ENCODE measurements at places on chromosomes 7 and 10. TPM values are rescaled to one million over a fixed set of nuclear protein-coding genes. Genes with fewer than 3 reads are reported as not detected.

DNA sequence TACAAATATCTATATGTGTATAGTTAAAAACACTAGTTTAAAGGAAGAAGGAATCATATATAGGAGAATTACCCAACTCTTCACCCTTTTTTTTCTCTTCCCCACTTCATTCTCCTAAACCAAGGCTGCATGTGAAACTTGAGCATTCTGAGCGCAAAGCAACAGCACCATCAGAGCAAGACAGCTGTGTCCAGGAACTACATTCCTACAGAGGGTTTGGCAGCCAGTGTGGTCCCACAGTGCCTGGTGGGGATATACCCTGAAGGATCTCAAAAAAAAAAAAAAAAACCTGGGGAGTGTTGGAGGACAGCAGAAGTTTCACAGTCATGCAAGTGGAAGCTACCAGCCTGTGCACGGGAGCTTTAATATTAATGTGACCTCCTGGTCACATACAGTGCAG is 310.4 kb downstream of the CTNNA3 start:
- peaks cover 22% of the 10 kb centered on the region for H3K4me1 ChIP-seq
- DNase-seq, result no peak
- H3K4me3 ChIP-seq, result peak overlapping the region; percentile 69
- no peak overlapping the region for H3K27ac ChIP-seq
- H3K36me3 ChIP-seq, result no peaks in the 10 kb centered on the region

ITPRID1 gene
- total RNA-seq, result not detected

WDR11 gene
- 52.5 TPM for total RNA-seq

SMO gene
- total RNA-seq, result 104 TPM

DNA sequence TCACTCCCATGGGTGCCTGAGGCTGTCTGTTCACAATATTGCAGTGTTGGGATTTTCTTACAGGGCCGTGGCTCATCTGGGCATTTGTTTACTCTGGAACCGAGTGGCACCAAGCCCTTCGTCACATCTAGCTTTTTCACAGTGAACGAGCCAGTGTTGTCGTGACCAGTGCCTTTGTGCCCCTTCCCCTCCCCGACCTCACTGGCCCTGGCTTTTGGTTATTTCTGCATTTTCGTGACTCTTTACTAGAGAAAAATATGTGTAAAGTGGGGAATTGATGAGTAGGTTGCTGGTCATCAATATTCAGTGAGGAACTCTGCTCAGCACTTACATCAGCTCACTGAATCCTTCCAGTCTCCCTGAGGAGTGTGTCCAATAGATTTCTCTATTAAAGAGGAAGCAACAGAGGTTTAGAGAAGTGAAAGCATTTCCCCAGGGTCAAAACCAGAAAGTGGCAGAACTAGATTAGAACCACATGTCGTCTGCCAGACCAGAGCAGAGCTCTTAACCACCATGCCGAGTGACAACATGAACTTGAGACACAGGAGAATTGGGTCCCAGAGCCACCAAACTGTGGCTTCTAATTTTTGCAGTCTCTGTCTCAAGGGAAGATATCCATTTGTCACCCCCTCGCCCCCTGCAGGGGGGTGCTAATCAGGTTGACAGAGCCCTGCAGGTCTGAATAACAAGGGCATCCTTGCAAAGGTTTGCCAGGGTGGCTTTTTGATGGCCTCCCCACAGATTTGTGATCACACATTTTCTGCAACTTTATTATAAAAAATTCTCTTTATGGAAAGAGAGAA is 125.3 kb downstream of the CHN2 start:
- H3K27me3 ChIP-seq, result no peaks in the 10 kb centered on the region
- H3K4me1 ChIP-seq, result peaks cover 19% of the 10 kb centered on the region
- peak overlapping the region; percentile 58 for H3K27ac ChIP-seq
- no peak for DNase-seq

DNA sequence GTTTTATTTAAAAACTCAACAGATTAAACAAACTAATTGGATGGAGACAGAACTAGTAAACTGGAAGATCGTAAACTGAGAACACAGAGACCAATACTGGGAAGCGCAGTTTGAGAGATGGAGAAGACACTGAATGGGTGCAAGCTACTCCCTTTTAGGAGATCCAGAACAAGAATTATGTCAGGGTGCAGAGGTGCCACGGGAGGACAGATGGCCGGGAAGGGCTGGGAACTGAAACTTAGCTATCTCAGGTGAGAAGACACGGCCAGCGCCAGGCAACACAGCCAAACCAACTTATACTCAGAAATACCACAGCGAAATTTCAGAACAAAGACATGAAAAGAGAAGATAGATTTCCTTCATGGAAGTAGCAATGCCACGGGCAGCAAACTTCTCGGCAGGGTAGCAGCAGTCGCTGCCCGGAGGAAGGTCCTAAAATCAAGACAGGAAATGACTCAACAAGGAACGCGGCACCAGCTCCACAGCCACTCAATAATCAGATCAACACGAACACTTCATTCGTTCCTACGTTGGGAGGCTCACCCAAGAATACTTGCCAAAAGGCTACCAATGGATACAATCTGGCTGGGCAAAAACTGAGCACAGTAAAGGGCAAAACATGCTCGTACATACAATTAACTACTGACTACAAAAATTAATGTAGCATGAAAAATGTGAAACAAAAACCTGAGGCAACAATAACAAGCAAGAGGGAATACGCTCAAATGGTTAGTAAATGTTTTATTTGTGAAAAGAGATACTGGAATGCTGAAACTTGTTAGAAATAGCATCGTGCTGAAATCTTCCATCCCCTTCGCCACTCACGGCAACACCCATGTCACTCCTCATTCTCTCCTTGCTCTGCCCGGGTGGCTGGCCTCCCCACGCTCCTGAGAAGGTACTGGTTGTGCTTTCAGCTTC is 2.2 kb upstream of the LRRC27 start:
- H3K27ac ChIP-seq, result peak overlapping the region; percentile 69
- H3K27me3 ChIP-seq, result no peaks in the 10 kb centered on the region
- peaks cover 19% of the 10 kb centered on the region for H3K36me3 ChIP-seq
- peak overlapping the region; percentile 90 for H3K4me3 ChIP-seq
- peaks cover 49% of the 10 kb centered on the region for H3K4me1 ChIP-seq

DNA sequence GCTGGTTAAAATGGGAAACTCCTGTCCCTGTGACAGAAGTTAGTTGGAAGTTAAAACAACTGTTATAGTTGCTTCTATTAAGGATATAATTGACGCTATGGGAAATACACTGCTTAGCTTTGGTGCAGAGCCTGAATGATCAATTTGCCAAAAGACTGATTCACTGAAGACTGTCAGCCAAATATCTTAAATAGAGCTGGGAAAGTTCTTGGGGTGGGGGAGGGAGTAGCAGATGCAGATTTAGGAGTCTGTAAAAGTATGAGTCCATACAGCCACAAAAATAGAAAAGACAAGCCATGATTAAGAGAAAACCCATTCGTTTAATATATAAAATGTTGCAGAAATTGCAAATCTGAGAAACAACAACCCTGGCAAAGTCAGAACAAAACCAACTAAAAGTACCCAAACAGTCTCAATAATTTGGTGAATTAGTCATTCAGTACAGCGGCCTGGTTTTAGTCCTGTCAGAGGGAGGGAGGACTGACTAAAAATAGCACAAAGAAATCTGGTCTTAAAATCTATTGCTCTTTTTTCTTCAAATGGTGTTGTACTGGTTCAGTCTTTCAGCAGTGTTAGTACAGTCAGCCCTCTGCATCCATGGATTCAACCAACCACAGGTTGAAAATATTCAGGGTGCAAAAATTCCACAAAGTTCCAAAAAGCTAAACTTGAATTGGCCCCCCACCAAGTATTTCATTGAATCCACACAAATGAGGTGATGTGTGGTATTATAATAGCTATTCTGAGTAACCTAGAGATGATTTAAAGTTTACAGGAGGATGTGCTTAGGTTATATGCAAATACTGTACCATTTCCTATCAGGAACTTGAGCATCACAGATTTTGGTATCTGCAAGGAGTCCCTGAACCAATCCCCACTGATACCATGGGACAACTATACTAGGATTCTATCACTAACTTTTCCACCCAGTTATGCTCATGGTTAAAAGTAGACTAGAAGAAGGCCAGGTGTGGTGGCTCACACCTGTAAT is 30.0 kb downstream of the STK17A start:
- no peak overlapping the region for H3K4me3 ChIP-seq
- H3K27ac ChIP-seq, result no peak overlapping the region
- DNase-seq, result no peak
- peaks cover 12% of the 10 kb centered on the region for H3K36me3 ChIP-seq

Data from neural crest cell (in vitro differentiated cells).